ENCODE measurements at places on chromosomes 3 and 15.

- DNase-seq: no peak
Measured at GRCh38 chr3:61668317-61668864, 107.0 kb downstream of the PTPRG start.

- DNase-seq: peak; percentile 19
Measured at GRCh38 chr3:45965653-45966052, 22.4 kb downstream of the CXCR6 start.

DNA sequence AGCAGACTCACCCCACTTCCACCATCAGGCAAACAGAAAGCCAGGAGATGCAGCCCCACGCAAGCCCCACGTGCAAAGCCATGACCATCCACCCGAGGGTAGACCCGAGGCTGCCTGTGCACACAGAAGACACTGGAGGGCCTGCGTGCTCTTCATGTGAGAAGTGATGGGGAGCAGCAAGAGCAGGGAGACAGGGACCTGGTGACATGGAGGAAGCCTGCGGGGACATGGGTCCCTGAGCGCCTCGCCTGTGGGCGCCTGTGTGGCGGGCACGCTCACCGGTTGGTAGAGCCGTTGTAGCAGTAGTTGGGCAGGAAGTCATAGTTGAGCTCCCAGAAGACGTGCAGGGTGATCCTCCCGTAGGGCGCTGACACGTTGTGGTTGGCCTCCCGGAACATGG is 65.0 kb downstream of the NIPA2 start:
- DNase-seq: no peak

- no peak for DNase-seq
Measured at GRCh38 chr3:103653996-103654395, 1219.2 kb downstream of the ZPLD1 start.

- DNase-seq: no peak
Measured at GRCh38 chr3:176953106-176954060, 243.9 kb downstream of the TBL1XR1 start.

DNA sequence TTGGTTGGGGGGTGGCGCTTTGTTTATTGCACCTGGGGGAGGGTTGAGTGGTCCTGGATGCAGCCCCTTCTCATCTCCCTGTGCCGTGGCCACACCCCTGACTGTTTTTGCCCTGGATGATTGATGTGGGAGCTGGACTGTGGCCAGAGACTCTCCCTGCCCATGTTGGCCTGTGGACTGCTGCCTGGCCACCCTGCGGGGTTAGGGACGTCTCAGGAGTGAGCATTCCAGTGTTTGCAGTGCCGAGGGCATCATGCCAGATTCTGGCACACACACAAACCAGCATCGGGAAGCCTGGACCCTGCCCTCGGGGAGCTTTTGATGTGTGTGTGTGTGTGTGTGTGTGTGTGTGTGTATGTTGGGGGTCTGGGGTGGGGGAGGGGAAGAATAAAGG is 15.8 kb downstream of the APBA2 start:
- no peak for DNase-seq

DNA sequence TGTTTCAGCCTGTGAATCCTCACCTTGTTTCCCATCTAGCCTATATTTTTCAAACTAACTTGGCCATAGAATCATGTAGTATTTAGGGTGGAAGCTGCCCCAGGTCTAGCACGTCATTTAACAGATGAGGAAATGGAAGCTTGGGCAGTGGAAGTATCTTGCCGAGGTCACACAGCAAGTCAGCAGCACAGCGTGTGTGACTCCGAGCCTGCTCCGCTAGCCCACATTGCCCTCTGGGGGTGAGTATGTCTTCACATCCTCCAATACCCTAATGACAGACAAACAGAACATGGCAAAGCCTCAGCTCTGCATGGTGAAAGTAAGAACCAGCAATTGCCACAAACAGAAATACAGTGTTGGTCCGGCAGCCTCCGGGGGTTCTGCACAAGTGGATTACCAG is 2.2 kb upstream of the CCR5 start:
- DNase-seq: peak; percentile 33

- DNase-seq: no peak
Measured at GRCh38 chr3:146884296-146884695, 279.1 kb upstream of the PLSCR5 start.

DNA sequence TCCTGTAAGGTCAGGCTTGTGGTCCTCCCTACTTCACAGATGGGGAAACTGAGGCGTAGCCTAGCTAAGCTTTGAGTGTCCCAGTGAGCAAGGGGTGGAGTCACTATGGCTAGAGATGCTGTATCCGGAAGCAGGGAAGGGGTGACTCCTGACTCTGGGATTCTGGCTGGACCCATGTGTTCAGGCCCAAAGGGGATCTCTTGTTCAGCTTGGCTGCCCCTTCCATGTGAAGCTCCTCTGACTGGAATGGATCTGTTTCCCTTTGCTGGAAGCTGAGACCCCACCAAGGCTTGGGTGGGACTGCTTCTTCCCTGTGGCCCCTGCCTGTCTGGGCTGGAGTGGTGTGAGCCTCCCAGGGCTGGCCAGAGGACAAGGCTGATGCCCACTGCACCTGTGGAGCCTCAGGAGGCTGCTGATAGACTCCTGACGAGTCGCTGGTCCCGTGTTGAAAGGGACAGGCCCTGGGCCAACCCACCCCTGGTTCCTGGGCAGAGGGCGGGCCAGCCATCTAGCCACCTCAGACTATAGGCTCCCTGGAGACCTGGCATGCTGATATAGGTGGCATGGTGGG is 1.0 kb downstream of the MAPKAPK3 start:
- DNase-seq: no peak

GRCh38 chr3:12926660-12927059 is 85.3 kb upstream of the RPL32 start:
- no peak for DNase-seq

GRCh38 chr3:48696156-48696555 is 10.4 kb upstream of the NCKIPSD start:
- DNase-seq: no peak

DNA sequence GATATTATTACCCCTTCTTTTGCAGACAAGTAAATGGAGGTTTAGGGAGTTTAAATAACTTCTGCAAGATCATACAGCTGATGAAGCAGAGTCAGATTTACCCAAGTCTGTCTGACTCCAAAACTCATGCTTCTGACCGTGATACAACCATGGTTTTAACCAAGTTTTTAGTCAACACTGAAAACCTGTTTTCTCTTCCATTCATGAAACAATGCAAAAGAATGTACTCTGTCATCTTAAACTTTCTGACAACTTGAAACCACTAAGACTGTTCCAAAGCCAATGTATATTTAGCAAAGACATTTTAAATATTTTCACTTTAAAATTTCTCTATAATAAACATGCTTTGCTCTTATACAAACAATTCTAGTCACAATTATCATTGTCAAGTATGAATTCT is 77.0 kb upstream of the RBMS3 start:
- no peak for DNase-seq

- no peak for DNase-seq
Measured at GRCh38 chr15:82832601-82833361, 23.4 kb downstream of the WHAMM start.

DNA sequence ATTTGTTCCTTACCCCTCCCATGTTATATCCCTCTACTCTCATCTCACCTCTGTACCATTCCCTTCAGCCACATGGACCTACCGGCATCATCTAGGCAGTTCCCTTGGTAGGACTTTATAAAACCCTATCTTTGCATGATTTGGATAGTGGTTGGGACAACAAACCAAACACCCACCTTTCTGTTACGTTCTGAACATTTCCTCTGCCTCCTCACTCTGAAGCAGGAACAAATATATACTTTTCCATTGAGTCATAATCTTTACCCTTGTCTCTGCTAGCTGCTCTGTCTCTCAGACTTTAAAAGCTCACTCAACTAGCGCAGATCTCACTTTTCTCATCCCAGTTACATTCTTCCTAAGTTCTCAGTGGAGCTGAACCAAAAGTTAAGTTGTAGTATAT is 17.8 kb downstream of the UBXN7 start:
- DNase-seq: no peak

DNA sequence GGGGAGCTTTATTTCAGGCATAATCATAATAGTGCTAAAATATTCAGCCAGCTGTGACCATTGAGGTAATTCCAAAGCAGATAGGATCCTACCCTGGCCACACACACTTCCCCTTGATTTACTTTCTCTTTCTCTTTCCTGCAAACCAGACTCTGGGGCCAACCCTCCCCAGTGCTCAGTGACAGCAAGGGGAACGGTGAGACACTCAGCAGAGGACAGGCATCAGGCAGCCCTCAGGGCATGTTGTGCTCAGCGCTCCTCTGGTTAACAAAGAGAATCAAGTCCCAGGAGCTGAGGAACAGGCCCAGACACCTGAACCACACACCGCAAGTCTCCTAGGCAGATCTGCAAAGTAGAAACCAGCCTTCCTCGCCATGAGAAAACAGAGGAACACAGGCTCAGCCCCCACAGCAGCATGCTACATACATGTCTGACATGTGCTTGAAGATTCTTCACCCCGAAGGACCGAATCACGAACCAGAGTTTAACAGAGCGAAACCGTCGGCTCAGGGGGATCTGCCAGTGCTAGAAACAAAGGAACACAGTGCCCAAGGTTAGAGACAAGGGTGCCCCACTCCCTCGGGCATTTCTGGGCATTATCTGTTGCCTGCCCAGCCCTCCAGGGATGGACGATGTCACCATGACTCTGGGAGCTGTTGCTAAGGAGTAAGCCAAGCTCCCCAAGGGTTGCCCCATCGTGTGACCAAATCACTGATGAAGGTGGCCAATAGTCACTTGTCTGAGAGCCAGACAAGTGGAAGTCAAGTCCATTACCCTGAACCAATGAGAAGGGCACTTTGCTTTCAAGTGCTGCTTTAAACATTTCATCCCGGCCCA is 17.5 kb downstream of the HDC start:
- DNase-seq: no peak

DNA sequence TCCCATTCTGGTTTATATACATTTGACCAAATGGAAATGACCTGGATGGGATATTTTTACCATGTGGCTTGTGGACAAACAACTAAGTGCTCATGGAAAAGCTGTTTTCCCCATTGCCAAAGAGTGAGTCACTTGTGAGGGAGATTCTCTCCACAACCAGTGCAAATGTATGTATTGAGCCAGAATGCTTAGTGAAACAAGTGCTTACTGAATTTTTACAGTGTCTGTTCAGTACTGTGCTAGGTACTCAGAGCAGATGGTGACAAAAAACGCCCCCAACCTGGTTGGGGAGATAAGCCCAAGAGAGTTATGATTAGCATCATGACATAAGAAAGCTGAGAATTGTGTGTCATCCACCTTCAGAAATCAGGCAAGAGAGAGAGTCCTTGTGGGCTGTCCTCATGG is 2.3 kb downstream of the CHP1 start:
- DNase-seq: no peak

GRCh38 chr3:9087831-9088413 is 124.7 kb upstream of the RAD18 start:
- DNase-seq: no peak

DNA sequence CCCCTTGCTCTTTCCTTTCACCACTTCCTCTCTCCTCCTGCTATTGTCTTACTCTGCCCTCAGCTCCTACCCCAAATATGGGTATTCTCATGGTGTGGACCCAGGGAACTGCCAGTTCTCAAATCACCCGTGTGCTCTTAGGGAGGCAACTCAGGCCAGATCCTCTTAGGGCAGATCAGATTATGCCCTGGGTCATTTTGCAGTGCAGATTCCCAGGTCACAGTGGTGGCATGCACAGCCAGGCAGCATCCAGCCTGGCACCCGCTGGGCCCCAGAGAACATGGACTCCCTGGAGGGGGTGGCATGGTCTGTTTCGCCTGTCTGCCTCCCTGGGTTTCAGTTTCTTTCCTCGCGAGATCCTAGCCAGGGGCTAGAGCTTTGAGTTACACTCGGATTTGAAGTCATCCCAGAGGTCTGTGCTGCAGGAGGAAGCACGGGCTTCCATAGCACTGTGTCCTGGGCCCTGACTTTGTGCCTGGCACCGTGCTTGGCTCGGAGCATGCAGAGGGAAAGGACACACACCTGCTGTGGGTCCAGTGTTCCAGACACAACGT is 96.1 kb downstream of the TOP2B start:
- DNase-seq: no peak

DNA sequence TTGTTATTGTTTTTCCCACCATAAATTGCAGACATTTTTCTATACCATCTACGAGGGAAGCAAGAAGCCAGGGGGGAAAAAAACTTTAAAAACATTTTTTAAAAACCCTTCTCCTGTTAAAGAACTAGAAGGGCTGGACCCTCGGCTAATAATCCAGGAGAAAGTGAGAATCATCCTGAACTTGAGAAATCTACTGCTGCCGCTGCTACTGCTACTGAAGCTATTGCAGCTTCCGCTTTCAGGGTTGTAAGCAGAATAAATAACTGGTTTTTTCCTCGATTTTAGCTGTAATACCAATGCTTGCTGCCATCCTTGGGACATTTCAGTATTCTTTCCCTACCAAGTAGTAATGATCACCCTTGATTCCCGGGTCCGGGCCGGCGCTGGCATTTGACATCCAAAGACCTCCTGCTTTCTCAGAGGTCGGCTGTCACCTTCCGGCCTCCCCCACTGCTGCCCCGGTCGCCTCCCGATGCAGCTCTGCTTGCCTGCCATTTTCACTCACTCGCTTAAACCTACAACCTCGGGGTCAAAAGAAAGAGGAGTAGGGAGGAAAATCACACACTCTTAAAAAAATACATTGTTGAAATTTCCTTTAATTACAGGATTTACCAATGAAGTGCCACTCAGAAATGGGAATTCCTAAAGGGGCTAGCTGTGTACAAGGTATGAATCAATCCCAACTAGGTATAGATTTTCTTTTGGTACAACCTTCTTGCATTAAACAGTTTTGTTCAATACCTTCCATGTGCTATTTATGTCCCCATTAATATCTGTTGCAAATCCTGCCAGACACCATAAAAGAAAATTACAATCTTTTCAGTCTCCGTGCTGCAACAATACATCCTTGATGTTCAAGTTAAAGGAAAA is 674 bp upstream of the MECOM start:
- DNase-seq: no peak

- DNase-seq: no peak
Measured at GRCh38 chr15:75037685-75038084, 14.3 kb downstream of the PPCDC start.

DNA sequence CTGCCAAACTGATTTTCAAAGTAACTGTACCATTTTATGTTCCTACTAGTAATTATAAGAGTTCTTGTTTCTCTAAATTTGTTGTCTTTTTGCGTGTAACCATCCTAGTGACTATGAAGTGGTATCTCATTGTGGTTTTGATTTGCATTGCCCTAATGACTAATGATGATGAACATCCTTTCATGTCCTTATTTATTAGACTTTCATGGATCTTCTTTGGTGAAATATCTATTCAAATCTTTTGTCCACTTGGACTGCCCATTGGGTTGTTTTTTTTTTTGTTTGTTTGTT is 3.6 kb downstream of the OXSR1 start:
- no peak for DNase-seq

- no peak for DNase-seq
Measured at GRCh38 chr15:89130201-89130600, 41.9 kb downstream of the ABHD2 start.

GRCh38 chr15:70521576-70522322 is 241.6 kb downstream of the UACA start:
- no peak for DNase-seq

DNA sequence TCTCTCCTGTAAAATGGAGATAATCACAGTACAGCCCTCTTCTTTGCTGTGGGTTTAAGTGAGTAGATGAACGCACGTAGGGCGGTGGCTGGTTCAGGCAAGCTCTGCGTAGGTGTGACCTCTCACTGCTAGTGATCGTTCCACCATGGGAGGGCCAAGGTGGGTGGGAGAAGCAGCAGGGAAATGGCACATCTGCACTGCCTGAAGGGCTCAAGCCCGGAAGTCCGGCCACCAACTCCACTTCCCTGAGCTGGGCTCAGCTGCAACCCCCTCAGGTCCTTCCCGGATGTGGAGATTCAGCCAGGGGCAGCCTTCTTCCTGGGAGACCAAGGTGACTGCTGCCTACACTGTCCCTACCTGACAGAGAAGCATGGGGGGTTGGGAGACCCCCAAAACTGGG is 102.9 kb downstream of the ADCY5 start:
- DNase-seq: no peak

- no peak for DNase-seq
Measured at GRCh38 chr3:54631516-54632325, 296.1 kb downstream of the LRTM1 start.

All from effector CD4-positive, alpha-beta T cell (primary cell).